Stimulated activated CD8-positive, alpha-beta memory T cell treated with anti-CD3 and anti-CD28 coated beads, Interleukin-7, amount 100 ng/mL, for 4 hours (primary cell): ENCODE measurements at places on chromosomes 7 and 10.

DNA sequence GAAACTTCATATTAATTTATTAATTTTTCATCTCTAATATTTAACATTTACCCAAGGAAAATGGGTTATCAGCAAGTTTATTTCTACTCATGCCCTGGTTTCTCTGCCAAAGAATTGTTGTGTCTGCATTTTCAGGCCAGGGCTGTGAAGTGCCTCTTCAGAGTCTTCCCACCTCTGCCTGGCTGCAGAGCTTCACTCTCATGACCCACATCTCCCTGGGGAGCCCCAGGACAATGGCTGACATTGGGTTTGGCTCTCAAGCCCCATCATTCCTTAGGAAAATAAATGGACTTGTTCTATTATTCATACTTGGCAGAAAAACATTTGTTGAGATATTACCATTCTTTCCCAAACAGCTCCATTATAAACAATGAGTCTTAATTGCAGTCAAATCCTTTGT lies 30.3 kb downstream of the CACNA2D1 start:
- DNase-seq = no peak

DNA sequence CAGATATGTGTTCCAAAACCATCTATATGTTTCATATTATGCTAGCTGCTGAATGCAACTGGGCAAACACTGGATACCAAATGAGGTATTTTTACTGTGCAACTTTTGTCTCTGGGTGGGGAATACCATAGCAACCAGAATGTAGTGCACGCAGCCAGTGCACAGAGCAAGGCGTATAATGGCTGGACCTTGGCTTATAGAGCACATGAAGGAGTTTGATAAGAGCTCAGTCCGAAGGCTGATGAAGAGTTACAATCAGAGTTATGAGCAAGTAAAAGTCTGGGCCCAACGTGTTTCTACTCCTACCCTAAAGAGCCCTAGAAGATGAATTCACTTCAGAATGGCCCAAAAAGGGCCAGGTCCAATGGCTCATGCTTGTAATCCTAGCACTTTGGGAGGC lies 82.2 kb downstream of the MET start:
- no peak for DNase-seq

GRCh38 chr7:29306319-29306991 lies 111.9 kb downstream of the CHN2 start:
- no peak for DNase-seq

DNA sequence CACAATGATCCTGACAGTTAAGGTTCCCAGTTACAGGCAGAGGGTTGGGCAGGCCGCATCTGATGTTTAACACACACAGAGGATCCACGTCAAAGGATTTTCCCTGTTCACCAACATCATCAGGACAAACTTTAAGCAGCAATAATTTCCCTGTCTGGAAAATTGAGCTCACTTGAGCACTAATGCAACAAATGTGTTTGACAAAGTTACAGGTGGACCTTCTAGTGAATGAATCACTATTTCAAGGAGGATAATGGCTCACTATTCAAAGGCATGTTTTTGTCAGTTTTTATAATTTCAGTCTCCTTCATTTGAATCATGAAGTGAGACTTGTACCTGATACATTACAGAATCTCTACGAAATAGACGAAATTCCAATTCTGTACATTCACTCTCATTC lies 127.3 kb downstream of the DIP2C start:
- DNase-seq = no peak

- DNase-seq = no peak
These were observed 134.5 kb upstream of the RET start for GRCh38 chr10:42942279-42942950.

DNA sequence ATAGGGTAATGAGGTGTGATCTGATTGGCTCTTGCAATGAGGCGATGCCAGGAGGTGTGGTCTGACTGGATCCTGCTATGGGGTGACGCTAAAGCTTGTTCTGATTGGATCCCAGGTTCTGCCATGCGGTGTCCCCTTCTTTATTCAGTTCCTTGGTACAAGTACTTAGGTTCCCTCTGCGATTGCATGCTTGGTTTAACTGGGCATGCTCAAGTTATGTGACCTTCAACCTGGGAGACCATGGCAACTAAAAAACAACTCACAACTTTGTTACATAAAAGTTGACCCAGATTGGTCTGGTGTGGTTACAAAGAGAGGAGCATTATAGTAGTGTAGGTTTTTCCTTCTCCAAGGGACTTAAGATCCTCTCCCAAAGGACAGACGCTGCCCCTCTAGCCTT lies 49.5 kb upstream of the DNAJC1 start:
- DNase-seq = no peak

- no peak for DNase-seq
These were observed 173.9 kb upstream of the CDK1 start for GRCh38 chr10:60604342-60604741.

- DNase-seq = no peak
These were observed 41.5 kb upstream of the CXCL12 start for GRCh38 chr10:44426247-44427034.
